ENCODE measurements at places on chromosomes 2 and 18.
A peak's percentile ranks its signal among the peaks of the same experiment; 100 is the strongest.

GRCh38 chr2:181054256-181054655, 73.9 kb downstream of the UBE2E3 start:
- H3K4me1 ChIP-seq, result no peaks in the 10 kb centered on the region
- H3K27ac ChIP-seq, result no peak overlapping the region
- H3K36me3 ChIP-seq, result no peaks in the 10 kb centered on the region
- no peak for DNase-seq

DNA sequence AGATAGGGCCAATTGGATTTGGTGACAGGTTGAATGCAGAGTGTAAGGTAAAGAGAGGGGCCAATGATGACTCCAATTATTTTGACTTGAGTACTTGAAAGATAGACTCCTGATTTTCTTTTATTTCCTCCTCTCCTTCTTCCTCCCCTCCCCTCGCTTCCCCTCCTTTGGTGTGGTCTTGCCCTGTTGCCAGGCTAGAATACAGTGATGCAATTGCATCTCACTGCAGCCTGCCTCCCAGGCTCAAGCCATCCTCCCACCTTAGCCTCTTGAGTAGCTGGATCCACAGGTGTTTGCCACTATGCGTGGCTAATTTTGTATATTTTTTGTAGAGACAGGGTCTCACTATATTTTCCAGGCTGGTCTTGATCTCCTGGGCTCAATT, 2.3 kb downstream of the DGUOK start:
- no peak overlapping the region for H3K27ac ChIP-seq
- DNase-seq, result no peak
- H3K4me3 ChIP-seq, result no peak overlapping the region
- no peaks in the 10 kb centered on the region for H3K36me3 ChIP-seq
- no peaks in the 10 kb centered on the region for H3K27me3 ChIP-seq

DNA sequence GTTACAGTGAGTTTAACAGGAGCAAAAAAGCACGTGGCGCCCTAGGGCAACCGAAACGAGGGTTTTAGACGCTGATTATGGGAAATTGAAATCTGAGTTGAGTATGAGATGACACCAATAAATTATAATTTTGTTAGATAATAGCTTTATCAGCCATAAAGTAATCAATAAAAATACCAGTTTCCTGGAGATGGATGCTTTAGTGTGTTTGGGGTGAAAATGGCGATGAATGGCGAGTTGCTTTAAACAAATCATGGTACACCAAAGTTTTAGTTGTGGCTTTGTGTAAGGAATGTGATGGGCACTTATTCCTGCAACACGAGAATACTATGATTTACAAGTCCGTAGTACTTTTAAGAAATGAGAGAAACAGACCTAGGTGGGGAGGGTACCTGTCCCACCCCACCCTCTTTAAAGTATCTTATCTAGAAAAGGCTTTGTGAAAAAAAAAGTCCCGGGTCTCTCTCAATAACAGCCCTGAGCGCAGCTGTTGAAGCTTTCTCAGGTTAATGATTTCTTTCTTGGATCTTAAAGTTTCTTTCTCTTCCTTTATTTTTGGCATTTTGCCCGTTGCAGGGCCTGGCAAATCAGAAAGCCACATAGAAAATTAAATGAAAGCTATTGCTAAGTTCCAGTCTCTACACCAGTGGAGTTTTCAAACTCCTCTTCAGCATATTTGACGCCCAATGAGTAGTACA, 1.5 kb upstream of the RRM2 start:
- peak overlapping the region; percentile 71 for H3K27ac ChIP-seq
- H3K36me3 ChIP-seq, result no peaks in the 10 kb centered on the region
- no peak for DNase-seq
- H3K27me3 ChIP-seq, result peaks cover 7% of the 10 kb centered on the region
- peaks cover 56% of the 10 kb centered on the region for H3K4me1 ChIP-seq
- peak overlapping the region; percentile 72 for H3K4me3 ChIP-seq

DNA sequence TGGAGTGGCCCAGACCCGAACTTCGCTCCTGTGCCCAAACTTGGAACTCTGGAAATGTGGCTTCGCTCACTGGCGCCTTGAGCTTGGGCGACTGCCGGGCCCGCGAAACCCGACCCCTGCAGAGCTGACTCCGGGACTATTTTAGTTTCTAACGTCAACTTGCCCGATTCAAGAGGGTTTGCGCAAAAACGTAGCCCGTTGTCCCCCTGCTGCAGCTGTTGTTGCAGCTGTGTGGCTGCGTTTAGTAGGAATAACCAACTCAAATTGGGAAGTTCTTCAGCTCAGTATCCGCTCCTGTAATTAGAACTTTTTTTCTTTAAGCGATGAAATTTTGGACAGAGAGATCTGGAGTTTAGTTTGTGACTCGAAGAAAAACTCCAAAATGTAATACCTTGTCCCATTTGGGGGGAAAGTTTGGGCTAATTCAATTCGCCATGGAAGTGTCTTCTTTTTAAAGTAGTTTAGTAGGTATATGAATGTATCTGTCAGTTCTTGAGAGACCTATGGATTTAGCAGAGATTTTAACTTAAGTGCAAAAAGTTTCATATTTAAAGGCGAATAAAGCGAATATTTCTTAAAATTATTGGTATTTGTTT, 559 bp downstream of the MYL12A start:
- H3K27me3 ChIP-seq, result no peaks in the 10 kb centered on the region
- no peak for DNase-seq
- H3K27ac ChIP-seq, result peak overlapping the region; percentile 100
- H3K4me3 ChIP-seq, result peak overlapping the region; percentile 84

- H3K4me3 ChIP-seq, result no peak overlapping the region
- H3K27me3 ChIP-seq, result no peaks in the 10 kb centered on the region
- H3K36me3 ChIP-seq, result peaks cover 84% of the 10 kb centered on the region
- H3K4me1 ChIP-seq, result peaks cover 57% of the 10 kb centered on the region
- DNase-seq, result peak; percentile 47
Observed at GRCh38 chr2:217825469-217826235, 177.1 kb downstream of the TNS1 start.

DNA sequence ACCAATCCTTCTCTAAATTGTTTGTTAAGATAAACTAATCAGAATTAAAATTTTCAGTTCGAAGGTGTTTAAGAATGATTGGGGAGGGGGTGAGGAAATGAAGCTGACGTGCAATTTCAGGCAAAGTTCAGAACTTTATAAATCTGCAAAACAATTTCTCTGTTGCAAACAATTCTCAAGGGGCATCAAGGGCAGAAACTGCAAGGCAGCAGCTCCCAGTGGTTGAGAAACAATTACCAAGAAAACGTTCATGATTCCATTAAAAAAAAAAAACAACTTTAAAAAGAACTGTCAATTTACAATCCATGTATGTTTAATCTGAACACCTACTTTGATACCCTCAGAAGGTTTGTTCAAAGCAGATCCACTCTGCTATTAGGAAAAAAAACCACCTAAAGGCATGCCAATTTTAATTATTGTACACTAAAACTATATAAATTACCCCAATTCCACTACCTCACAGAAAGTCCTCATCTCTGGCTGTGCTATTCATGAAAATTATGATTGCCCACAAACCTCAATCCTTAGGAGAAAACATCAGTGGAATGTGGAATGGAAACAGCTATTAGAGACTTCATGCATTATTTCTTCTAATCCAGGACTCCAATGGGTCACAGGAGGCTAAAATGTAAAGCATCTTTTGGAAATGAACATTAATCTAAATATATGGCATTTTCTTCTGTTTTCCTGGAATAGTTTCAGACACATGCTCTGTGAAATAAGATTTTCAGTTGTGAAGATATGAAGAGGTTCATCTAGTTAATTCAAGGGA, 119.9 kb upstream of the ACVR1C start:
- DNase-seq, result no peak
- no peaks in the 10 kb centered on the region for H3K36me3 ChIP-seq
- no peak overlapping the region for H3K4me3 ChIP-seq
- H3K27ac ChIP-seq, result no peak overlapping the region

DNA sequence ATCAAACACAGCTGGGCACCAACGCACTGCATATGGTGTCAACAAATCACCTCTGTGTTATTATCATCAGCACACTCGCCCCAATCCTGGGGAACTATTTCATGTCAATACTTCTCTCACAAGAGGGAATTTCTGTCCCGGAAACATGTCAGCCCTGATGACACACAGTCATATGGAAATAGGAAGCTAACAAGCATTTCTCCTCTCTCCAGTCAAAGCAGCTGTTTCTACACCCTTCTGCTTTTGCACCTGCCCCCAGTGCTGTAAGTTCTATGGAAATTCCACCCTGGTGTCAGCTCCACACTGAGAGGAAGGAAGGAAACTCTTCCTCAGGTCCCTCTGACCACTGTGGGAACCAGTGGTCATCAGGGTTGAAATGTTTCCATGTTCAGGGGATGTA, 447.6 kb upstream of the ID2 start:
- no peaks in the 10 kb centered on the region for H3K36me3 ChIP-seq
- H3K27me3 ChIP-seq, result no peaks in the 10 kb centered on the region
- H3K27ac ChIP-seq, result no peak overlapping the region
- peaks cover 8% of the 10 kb centered on the region for H3K4me1 ChIP-seq
- H3K4me3 ChIP-seq, result no peak overlapping the region

- no peaks in the 10 kb centered on the region for H3K4me1 ChIP-seq
- no peak overlapping the region for H3K27ac ChIP-seq
- H3K4me3 ChIP-seq, result no peak overlapping the region
- DNase-seq, result no peak
Observed at GRCh38 chr2:51673628-51674027, 641.7 kb upstream of the NRXN1 start.

DNA sequence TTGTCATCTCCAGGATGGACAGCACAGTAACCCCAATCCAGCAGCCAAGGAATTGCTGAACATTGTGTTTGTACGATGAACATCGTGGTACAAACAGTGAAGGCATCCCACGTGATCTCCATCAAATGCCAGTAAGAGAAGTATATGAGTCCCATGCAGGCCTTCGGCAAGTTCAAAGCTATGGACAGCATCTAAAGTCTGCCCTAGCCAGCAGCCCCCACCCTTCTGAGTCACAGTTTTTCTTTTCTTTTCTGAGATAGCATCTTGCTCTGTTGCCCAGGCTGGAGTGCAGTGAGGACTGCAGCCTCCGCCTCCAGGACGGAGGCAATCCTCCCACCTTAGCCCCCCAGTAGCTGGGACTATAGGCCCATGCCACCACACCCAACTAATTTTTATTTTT, 71.0 kb upstream of the SRD5A2 start:
- H3K27me3 ChIP-seq, result no peaks in the 10 kb centered on the region
- no peaks in the 10 kb centered on the region for H3K36me3 ChIP-seq
- no peaks in the 10 kb centered on the region for H3K4me1 ChIP-seq
- no peak overlapping the region for H3K4me3 ChIP-seq

- H3K36me3 ChIP-seq, result peaks cover 18% of the 10 kb centered on the region
- H3K27me3 ChIP-seq, result no peaks in the 10 kb centered on the region
- H3K27ac ChIP-seq, result no peak overlapping the region
- H3K4me1 ChIP-seq, result no peaks in the 10 kb centered on the region
- no peak for DNase-seq
Observed at GRCh38 chr2:119248311-119248710, 24.7 kb downstream of the STEAP3 start.

- H3K4me3 ChIP-seq, result no peak overlapping the region
- H3K27me3 ChIP-seq, result no peaks in the 10 kb centered on the region
- H3K4me1 ChIP-seq, result peaks cover 3% of the 10 kb centered on the region
- H3K27ac ChIP-seq, result no peak overlapping the region
Observed at GRCh38 chr2:20478961-20479360, 32.1 kb downstream of the RHOB start.

DNA sequence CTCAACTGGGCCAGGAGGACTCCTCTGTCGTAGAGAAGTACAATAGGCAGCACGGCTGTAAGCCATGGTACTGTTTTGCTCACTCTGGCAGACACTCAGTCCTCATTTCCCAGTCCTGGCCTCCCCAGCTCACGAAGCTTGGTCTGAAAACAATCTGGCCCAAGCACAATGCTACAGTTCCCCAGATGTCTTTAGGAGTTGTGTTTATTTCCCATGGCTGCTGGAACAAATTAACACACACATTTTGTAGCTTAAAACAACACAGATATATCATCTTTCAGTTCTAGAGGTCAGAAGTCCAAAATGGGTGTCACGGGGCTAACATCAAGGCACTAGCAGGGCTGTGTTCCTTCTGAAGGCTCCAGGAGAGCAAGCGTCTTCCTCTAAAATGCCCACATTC, 13.0 kb downstream of the FABP1 start:
- H3K4me3 ChIP-seq, result no peak overlapping the region
- no peaks in the 10 kb centered on the region for H3K27me3 ChIP-seq
- DNase-seq, result no peak
- H3K27ac ChIP-seq, result no peak overlapping the region
- no peaks in the 10 kb centered on the region for H3K4me1 ChIP-seq

- no peaks in the 10 kb centered on the region for H3K27me3 ChIP-seq
- H3K27ac ChIP-seq, result no peak overlapping the region
- H3K36me3 ChIP-seq, result no peaks in the 10 kb centered on the region
- no peak overlapping the region for H3K4me3 ChIP-seq
- no peak for DNase-seq
Observed at GRCh38 chr18:1075322-1075721, 170.7 kb downstream of the ADCYAP1 start.

DNA sequence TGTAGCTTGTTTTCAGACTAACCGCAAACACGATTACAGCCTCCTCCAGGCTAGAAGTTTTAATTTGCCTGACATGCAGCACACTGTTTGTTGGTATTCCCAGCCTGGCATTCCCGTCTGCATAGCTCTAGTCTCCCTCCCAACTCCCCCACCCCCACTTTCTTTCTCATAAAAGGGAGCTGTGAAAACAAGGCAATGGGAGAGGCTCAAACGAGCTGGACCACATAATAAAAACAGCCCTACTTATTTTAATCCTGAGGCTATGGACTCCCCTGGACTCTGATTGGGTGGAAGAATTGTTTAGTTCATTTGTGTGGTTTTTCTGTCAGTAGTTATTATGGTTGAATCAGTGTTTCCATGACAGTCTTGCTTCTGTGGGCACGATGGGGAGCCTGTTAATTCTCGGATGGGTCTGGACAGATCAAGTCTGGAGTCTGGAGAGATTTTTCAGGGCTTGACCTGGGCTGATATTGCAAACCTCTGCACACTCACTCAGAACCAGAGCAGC, 1.2 kb downstream of the STON1 start:
- H3K27ac ChIP-seq, result peak overlapping the region; percentile 85
- DNase-seq, result no peak
- H3K27me3 ChIP-seq, result no peaks in the 10 kb centered on the region
- H3K36me3 ChIP-seq, result no peaks in the 10 kb centered on the region
- H3K4me1 ChIP-seq, result peaks cover 8% of the 10 kb centered on the region
- peak overlapping the region; percentile 83 for H3K4me3 ChIP-seq

- no peak for DNase-seq
- H3K4me1 ChIP-seq, result no peaks in the 10 kb centered on the region
- no peaks in the 10 kb centered on the region for H3K36me3 ChIP-seq
- H3K27me3 ChIP-seq, result no peaks in the 10 kb centered on the region
- no peak overlapping the region for H3K4me3 ChIP-seq
Observed at GRCh38 chr2:188762151-188762550, 212.0 kb upstream of the COL3A1 start.

All from upper lobe of left lung (tissue), 6 donors.